ENCODE measurements at places on chromosomes 2 and 18.
A peak's percentile ranks its signal among the peaks of the same experiment; 100 is the strongest.

DNA sequence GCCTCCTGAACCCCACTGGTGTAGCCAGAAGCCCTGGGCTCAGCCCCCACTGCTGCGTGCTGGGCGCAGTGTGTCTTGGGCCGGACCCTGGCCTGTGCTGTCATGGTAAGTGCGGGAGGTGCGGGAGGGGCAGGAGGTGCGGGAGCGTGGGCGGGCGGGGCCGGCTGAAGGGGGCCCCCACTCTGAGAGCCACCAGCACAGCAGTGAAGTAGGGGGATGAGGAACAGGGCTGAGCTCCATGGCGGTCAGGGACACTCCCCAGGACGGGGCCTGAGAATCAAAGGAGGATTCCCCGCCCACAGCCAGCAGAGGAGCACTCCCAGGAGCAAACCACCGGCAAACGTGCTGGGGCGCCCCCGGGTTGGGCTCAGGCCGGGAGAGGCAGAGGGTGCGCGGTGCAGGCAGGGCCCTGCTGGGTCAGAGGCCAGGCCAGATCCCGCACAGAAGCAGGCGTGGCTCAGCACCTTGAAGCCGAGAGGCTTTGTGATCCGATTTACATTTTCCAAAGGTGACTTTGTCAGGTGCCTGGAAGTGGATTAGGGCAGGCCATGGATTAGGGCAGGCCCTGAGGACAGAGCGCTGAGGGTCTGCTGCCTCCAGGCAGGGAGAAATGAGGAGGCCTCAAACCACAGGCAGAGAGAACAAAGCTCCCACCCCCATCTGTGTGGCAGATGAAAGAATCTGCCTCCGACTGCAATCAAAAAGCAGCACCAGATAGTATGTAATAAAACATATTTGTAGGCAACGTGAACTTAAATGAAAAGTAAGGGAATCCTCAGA is 152.0 kb upstream of the RAB6C start:
- DNase-seq = no peak

GRCh38 chr2:71779774-71780105 is 326.4 kb downstream of the DYSF start:
- DNase-seq = no peak

DNA sequence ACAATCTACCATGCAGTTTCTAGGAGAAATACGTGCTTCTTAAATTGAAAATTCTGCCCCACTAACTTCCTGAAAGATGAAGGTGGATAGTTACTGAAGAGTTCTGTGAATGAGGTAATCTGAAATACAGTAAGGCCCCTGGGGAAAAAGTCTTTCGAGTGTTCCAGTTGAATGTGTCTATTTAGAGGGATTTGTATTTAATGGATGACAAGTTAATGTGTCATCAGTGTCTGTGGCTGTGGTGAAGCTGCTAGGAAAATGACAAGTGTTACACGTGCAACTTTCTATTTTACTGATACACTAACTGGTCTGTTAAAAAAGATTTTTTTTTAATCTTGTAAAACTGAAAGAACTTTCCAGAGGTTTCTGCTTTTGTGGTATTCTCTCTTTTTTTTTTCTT is 384.6 kb downstream of the STK39 start:
- no peak for DNase-seq

DNA sequence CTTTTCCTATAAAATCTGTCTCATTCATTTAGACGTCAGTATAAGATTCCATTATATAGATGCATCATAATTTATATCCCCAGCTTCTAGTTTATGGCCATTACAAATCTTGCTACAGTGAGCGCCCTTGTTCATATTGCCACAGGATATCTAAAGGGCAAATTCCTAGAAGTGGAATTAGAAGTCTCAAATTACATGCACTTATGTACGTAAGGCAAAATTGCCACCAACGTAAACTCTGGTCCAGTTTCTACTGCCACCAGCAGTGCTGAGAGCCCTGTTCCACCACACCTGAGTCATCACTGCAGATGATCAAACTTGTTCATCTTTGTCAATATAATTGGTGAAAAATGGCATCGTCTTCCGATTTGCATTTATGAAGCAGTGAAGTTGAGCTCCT is 90.9 kb upstream of the ID2 start:
- no peak for DNase-seq

DNA sequence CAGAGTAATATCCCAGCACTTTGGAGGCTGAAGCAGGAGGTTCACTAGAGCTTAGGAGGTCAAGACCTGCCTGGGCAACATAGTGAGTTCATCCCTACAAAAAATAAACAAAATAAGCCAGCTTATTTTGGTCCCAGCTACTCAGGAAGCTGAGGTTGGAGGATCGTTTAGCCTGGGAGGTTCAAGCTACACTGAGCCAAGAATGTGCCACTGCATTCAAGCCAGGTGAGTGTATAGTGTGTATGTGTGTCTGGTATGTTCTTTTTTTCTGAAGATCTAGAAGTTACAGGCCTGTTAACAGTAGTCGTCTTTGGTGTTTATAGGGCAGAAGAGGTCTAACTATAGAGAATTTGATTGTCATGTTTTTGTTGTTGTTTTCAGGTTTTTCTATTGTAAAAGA is 40.2 kb downstream of the ZC3H15 start:
- DNase-seq = no peak

DNA sequence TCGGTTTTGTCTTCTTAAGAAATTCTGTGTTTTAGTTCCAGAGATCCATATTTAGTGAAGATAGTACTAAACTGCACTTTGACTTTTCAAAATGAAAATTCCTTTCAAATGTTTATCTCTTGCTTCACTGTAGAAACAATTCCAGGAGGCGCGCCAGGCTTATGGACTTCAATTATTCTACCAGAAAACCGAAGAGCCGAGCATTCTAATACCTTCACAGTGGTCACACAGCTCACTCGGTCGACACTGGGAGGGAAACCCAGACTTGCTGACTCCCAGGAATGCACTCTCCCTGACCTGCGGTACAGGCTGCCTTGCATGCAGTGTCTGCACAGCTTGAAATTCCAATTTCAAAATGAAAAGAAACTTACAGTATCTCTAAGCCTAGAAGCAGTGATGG is 119.9 kb upstream of the PIEZO2 start:
- DNase-seq = no peak

- no peak for DNase-seq
These were observed 46.3 kb upstream of the CREB1 start for GRCh38 chr2:207483477-207483876.

DNA sequence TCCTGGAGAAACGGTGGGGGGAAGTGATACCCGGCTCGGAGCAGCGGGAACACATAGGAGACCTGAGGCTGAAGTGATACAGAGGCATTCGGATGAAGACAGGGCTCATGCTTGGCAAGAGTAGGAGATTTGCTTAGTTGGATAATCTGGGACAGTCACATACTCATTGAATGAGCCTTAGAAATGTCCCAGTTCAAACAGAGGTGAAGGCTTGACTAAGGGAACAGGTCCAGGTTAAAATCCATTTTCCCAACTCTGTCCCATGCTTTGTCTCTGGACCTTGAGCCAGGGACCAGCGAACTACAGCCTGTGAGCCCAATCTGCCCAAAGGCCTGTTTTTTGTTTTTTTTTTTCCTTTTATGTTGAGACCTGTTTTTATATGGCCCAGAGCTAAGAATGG is 1.3 kb downstream of the UGT1A6 start:
- no peak for DNase-seq

DNA sequence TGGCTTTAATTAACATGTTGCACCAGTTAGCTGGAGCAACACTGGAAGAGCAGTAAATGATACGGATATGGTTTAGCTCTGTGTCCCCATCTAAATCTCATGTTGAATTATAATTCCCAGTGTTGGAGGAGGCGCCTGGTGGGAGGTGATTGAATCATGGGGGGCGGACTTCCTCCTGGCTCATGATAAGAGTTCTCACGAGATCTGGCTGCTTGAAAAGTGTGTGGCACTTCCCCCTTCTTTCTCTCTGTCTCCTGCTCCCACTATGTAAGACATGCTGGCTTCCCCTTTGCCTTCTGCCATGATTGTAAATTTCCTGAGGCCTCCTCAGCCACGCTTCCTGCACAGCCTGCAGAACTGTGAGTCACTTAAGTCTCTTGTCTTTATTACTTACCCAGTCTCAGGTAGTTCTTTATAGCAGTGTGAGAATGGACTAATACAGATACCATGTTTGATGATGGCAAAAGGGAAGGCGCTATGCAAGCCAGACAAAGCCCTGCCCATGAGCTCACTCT is 963.6 kb downstream of the SOCS6 start:
- DNase-seq = no peak

DNA sequence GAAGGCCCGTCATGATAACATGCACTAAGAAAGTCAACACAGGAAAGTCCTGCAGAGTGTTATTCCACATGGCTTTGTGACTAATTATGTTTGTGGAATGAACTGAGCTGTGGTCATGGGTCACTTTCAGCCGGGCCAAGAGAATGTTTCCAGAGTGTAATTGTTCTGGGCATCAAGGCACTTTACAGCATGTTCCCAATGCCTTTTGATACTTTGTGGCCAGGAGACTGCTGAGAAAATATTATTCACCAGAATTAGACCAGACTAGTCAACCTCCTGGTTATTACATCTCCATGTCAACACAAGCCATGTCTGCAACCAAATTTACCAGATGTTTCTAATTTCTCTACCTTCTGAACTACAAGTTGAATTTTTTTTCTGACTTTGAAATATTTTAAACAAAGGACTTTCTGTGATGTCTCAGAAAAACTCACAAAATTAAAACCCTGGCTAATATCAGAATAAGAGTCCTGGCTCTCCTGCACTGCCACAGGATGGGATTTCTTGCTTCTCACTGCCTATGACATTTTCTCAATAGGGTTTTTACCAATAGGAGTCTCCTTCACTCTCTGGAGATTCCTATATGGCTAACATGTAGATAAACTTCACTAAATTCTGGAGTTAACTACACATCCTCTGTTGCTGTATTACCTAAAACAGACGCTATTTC is 90.6 kb upstream of the WDR75 start:
- no peak for DNase-seq

DNA sequence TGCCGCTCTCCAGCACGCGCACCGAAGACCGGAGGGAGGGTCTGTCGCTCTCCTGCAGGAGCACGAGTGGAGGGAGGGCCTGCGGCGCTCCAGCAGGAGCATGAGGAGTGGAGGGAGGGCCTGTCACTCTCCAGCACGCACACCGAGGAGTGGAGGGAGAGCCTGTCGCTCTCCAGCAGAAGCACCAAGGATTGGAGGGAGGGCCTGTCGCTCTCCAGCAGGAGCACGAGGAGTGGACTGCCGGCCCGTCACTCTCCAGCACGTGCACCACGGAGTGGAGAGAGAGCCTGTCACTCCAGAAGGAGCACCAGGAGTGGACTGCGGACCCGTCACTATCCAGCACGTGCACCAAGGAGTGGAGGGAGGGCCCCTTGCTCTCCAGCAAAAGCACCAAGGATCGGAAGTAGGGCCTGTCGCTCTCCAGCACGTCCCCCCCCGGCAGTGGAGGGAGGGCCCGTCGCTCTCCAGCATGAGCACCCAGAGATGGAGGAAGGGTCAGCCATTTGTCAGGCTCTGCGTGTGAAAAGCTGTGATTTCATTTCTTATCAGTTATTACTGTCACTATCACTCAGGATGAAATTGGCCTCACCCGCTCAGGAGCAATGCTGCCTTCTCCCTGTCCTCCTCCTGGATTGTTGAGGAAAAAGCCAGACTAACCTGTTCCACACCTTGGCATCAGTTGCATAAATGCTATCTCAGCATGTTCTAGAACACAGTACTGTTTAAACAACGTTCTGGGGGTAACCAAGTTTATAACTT is 35.9 kb downstream of the ADI1 start:
- DNase-seq = peak; percentile 13

DNA sequence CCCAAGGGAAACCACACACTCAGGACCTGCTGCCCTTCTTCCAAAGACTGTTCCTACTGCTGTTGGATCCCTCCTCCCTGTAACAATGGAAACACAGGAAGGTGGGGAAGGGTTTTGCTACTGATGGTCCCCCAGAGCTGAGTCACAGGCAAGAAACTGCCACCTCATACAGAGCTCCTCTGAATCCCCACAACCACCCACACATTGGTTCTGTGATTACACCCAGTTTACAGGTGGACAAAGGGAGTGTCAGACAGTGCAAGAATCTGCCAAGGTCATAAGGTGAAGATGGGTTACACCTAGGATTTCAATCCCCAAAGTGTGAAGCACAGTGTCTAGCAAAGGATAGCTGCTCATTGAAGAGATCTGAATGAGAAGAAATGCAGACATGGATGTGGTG is 141.7 kb upstream of the LMAN1 start:
- no peak for DNase-seq

GRCh38 chr2:226063704-226064440 is 664.4 kb downstream of the NYAP2 start:
- no peak for DNase-seq

GRCh38 chr2:101802329-101802728 is 104.8 kb downstream of the MAP4K4 start:
- DNase-seq = no peak

GRCh38 chr2:88865801-88866371 is 174.4 kb downstream of the RPIA start:
- DNase-seq = no peak

GRCh38 chr2:9315280-9315847 is 108.0 kb downstream of the ITGB1BP1 start:
- DNase-seq = no peak

- no peak for DNase-seq
These were observed 28.2 kb upstream of the IL1R1 start for GRCh38 chr2:102114290-102114721.
